ENCODE measurements at places on chromosomes 6 and 20.

- H3K4me1 ChIP-seq = no peaks in the 10 kb centered on the region
- H3K27me3 ChIP-seq = no peaks in the 10 kb centered on the region
- no peak overlapping the region for H3K27ac ChIP-seq
- DNase-seq = no peak
- H3K36me3 ChIP-seq = no peaks in the 10 kb centered on the region
- no peak overlapping the region for H3K4me3 ChIP-seq
These were observed 154.0 kb upstream of the FLRT3 start for GRCh38 chr20:14491436-14491835.

GRCh38 chr6:88561034-88561953, 395.1 kb upstream of the CNR1 start:
- no peak overlapping the region for H3K4me3 ChIP-seq
- H3K4me1 ChIP-seq = peaks cover 5% of the 10 kb centered on the region
- H3K27ac ChIP-seq = no peak overlapping the region
- no peak for DNase-seq

- H3K27ac ChIP-seq = peak overlapping the region; percentile 97
- no peaks in the 10 kb centered on the region for H3K27me3 ChIP-seq
- H3K36me3 ChIP-seq = peaks cover 5% of the 10 kb centered on the region
- peaks cover 36% of the 10 kb centered on the region for H3K4me1 ChIP-seq
- DNase-seq = peak; percentile 52
- H3K4me3 ChIP-seq = peak overlapping the region; percentile 69
These were observed 12.2 kb upstream of the NCOA3 start for GRCh38 chr20:47489448-47489872.

DNA sequence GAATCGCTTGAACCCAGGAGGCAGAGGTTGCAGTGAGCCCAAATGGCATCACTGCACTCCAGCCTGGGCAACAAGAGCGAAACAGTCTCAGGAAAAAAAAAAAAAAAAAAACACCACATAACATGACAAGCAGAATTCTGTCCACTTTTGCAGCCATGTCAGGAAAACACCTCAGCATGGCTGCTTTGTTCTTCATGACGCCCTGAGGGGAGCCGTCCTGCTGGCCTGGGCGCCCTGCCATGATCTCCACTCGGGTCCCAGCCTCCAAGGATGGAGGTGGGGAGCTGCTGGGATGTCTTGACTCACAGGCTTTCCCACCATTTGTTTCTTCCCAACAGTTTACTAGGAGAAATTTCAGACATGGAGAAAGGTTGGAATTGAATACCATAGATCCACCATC, 42.2 kb downstream of the SNX9 start:
- DNase-seq = no peak
- peaks cover 19% of the 10 kb centered on the region for H3K36me3 ChIP-seq
- H3K4me1 ChIP-seq = peaks cover 14% of the 10 kb centered on the region
- H3K4me3 ChIP-seq = no peak overlapping the region
- H3K27ac ChIP-seq = no peak overlapping the region

DNA sequence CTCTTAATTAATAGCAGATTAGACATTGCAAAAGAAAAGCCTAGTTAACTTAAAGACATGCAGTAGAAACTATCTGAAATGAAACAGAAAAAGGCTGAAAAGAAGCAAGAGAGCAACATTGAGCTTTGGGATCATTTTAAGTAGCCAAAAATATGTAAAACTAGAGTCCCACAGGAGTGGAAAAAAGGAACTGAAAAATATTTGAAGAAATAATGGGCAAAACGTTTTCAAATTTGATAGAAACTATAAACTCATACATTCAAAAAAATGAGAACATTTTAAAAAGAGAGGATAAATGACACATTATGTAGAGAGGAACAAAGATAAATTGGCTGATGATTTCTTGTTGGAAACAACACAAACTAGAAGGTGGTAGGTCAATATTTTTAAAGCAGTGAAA, 166.1 kb upstream of the AKAP12 start:
- H3K27me3 ChIP-seq = no peaks in the 10 kb centered on the region
- H3K27ac ChIP-seq = no peak overlapping the region
- peaks cover 13% of the 10 kb centered on the region for H3K4me1 ChIP-seq
- DNase-seq = no peak
- H3K4me3 ChIP-seq = no peak overlapping the region
- H3K36me3 ChIP-seq = peaks cover 35% of the 10 kb centered on the region

- no peaks in the 10 kb centered on the region for H3K4me1 ChIP-seq
- H3K27ac ChIP-seq = no peak overlapping the region
- DNase-seq = no peak
- peaks cover 52% of the 10 kb centered on the region for H3K36me3 ChIP-seq
- H3K27me3 ChIP-seq = no peaks in the 10 kb centered on the region
These were observed 40.2 kb downstream of the PIGU start for GRCh38 chr20:34636648-34637047.

GRCh38 chr6:111805511-111806164, 67.6 kb downstream of the FYN start:
- H3K36me3 ChIP-seq = peaks cover 32% of the 10 kb centered on the region
- H3K4me1 ChIP-seq = peaks cover 79% of the 10 kb centered on the region
- peak overlapping the region; percentile 96 for H3K27ac ChIP-seq
- peak; percentile 68 for DNase-seq
- H3K4me3 ChIP-seq = peak overlapping the region; percentile 69

DNA sequence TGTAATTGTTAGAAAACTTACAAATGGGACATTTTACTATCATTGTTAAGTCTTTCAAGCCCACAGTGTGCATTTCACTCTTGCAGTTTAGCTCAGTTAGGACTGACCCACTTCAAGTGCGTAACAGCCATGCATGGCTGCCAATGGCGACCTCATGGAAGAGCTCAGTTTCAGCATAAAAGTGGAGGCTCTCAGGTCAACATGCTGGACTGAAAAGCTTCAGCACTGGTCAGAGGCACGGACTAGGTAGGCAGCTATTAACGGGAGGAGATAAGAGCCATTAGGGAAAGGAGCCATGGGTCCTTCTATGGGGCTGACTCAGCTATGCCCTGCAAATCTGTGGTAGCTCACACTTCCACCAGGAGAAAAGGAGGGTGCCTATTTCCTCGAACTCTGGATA, 101.8 kb downstream of the TTLL2 start:
- no peaks in the 10 kb centered on the region for H3K36me3 ChIP-seq
- H3K27ac ChIP-seq = no peak overlapping the region
- H3K4me1 ChIP-seq = no peaks in the 10 kb centered on the region
- peaks cover 20% of the 10 kb centered on the region for H3K27me3 ChIP-seq
